Astrocyte of the spinal cord (primary cell): ENCODE measurements at places on chromosomes 2 and 18.

DNA sequence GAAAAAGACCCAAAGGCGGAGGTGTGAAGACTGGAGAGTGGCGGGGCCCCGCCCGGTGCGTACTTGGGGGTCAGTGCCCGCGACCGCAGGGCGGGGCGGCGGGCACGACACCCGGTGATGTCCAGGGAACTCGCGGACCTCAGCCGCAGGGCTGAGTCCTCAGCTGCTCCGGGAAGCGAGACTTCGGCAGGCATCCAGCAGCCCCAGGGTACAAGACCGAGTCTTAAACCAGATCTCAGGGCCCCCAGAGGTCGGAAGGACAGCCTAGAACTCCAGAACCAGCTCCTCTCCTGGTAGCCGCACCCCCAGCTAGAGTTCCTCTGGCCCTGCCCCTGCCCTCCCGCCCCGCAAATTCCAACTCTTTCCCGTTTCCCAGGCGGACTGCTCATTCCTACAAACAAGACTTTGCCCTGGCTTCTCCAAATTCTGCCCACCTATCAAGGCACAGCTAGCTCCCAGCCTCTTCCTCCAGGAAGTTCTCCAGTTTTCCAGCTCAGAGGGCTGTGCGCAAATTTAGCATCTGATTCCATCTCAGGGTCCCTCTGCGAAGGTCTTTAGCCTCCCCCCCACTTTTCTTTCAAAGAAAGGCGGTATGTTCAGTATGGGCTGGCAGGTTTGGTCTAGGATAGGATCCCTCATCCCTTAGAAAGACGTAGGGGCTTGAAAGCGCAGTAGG lies 26.0 kb upstream of the NOTO start:
- DNase-seq = no peak

DNA sequence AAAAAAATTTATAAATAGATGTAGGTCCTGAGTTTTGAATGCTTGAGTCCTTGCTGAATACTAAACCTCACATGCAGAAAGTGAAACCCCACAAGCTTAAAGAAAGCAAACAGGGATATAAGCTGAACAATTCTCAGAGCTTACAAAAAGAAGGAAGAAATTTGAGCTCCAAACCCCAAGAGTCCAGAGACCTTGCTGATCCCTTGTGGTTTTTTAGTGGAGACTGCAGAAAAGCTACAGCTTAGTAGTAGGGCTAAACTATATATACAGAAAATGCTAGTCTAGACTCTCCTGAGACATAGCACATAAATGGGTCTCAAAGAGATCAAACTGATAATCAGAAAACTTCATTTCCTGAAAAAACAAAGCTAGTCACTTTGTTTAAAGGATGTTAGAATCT lies 1548.1 kb upstream of the ZEB2 start:
- peak; percentile 61 for DNase-seq

GRCh38 chr2:240223631-240224030 lies 83.2 kb upstream of the OTOS start:
- DNase-seq = no peak

DNA sequence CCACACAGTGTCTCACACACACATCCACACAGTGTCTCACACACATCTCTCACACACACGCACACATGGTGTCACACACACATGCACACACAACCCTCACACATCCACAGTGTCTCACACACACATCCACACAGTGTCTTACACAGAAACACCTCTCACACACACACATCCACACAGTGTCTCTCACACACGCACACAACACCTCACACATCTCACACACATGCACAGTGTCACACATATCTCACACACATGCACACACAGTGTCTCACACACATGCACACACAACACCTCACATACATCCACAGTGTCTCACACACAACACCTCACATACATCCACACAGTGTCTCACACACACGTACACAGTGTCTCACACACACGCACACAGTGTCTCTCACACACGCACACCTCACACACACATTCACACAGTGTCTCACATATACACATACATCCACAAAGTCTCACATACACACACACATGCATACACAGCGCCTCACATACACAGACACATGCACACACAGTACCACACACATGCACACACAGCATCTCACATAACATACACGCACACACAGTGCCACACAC lies 473.9 kb upstream of the HS6ST1 start:
- DNase-seq = no peak

DNA sequence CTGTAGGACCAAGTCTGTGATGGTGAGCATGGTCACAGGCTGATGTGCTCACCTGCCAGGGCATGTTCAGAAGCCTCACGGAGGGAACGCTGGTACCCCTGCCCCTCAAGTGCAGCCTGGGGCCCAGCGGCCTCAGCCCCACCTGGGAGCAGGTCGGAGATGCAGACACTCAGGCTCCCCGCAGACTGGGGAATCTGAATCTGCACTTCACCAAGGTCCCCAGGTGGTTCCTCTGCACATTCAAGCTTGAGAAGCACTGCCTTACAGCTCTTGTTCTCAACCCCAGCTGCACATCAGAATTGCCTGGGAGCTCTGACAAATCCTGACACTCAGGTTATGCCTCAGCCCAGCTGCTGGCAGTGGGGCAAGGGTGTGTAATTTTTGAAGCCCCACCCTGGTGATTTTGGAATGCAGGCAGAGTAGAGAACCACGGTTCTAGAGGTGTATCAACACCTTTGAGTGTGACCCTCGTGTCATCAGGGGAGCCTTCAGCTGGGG lies 54.8 kb downstream of the CRACDL start:
- DNase-seq = no peak

DNA sequence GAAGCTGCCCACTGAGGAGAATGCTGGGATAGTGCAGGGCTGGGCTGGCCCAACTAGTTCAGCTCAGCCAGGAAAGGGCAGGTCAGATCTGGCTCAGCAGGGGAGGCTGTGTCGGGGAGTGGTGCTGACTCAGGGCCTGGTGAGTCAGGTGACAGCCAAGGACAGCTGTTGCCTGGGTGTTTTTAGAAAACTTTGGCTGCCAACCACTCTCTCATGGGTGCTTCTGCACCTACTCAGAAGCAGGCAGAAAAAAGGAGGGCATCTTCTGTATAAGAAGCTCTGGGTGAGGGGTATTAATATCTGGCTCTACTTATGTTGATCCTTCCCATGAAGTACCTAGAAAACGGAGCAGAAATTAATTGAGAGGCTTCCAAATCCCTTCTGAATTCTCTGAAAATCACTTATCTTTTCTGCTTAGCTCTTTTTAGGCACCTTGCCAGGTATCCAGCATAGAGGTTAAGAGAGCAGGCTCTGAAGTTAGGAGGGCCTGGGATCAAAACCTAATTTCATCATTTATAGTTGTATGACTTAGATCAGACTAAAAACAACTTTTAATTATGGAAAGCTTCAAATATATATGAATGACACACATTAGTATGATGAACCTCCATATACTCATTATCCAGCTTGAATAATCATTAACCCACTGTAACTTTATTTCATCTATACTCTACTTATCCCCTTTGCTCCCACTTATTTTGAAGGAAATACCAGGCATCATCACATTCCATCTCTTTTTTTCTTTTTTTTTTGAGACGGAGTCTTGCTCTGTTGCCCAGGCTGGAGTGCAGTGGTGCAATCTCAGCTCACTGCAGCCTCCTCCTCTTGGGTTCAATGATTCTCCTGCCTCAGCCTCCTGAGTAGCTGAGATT lies 15.5 kb upstream of the RAB10 start:
- peak; percentile 88 for DNase-seq

DNA sequence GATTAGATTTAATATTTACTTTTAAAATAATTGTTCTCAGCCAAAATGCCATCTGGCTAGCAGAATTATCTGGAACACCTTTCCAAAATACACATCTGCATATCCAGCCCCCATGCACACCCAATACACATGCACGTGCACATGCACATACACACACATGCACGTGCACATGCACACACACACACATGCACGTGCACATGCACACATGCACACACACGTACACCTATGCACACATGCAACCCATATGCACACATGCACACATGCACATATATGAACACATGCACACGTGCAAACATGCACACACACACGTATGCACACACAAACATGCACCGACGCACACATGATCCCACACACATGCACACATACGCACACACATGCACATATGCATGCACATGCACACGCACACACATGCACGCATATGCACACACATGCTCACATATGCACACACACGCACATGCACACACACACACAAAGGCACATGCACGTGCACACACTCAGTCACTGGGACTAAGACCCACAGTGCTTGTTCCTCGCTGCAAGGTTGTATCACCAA lies 53.5 kb downstream of the COPS8 start:
- DNase-seq = no peak

- no peak for DNase-seq
These were observed 94.0 kb downstream of the MCFD2 start for GRCh38 chr2:46821600-46821999.

DNA sequence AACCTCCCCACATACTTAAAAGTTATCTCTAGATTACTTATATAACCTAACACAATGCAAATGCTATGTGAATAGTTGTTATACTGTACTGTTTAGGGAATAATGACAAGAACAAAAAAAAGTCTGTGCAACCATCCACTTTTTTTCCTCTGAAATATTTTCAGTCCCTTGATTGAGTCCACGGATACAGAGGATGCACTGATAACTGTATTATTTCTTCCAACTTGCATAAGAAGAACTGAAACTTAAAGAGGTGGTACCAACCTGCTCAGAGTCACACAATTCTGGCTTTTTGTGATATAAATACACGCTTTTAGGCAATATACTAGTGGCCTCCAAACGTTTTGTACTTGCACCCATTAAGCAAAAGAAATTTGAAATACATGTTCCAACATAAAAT lies 1.4 kb downstream of the SMC6 start:
- DNase-seq = no peak

GRCh38 chr2:42796427-42797248 lies 4.3 kb upstream of the HAAO start:
- no peak for DNase-seq

DNA sequence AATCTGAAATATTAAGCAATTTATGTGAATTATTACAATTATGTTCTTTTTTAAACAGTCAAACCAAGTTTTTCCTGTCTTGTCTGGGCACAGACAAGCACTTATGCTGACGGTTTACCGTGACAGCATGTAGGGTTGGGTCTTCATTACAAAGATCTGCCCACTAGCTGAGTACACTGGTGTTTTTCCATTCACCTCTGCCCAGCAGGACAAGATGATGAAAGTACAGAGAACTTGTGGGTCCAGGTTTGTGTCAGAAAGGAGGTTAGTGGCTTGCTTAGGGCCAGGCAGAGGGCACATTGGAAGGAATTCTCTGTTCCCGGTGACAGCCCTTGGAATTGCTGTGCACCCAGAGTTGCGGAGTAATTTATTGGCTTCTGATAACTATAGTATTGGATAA lies 14.0 kb downstream of the NABP1 start:
- DNase-seq = no peak

- DNase-seq = no peak
These were observed 63.2 kb downstream of the DLGAP1 start for GRCh38 chr18:4391859-4392258.

- DNase-seq = no peak
These were observed 388.6 kb downstream of the PARD3B start for GRCh38 chr2:204933735-204934374.

- no peak for DNase-seq
These were observed 61.1 kb upstream of the CXCR4 start for GRCh38 chr2:136178941-136179601.

- no peak for DNase-seq
These were observed 7.7 kb upstream of the GALNT13 start for GRCh38 chr2:153864022-153864421.

DNA sequence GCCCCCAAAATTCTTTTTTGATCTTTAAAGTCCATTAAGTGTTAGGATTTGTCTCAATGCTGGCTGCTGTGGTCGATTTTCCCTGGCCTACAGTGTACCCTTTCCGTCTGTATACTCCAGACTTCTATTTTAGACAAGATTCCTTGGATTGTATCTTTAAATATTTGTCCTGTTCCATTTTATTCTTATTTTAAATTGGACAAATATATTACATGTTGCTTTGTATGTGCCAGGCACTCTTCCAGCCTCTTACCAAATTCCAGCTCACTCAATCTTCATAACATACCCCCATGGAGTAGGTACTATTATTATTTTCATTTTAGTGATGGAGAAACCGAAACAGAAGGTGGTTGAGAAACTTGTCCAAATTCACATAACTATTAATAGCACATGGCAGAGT lies 58.1 kb downstream of the VWA3B start:
- no peak for DNase-seq

DNA sequence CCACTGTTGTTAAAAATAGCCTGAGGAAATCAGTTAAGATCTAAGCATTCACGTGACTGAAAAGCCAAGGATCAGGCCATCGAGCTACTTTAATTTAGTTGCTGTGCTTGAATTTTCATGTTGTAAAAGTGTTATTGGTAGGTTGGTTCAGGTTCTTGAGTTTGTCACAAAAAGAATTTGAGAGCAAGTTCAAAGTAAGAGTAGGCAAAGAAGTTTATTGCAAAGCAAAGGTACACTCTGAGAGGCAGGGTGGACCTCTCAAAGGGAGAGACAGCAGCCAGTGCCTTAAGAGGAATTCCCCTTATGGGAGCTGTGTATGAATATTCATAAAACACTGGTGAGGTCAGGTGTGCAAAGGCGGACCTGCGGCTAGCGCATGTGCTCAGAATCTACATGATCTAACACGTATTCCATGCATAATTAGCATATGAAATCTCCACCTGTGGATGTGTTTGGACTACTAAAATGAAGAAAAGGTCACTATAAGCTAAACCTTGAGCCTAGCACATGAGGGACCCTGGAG lies 236.5 kb downstream of the NDUFA10 start:
- no peak for DNase-seq

DNA sequence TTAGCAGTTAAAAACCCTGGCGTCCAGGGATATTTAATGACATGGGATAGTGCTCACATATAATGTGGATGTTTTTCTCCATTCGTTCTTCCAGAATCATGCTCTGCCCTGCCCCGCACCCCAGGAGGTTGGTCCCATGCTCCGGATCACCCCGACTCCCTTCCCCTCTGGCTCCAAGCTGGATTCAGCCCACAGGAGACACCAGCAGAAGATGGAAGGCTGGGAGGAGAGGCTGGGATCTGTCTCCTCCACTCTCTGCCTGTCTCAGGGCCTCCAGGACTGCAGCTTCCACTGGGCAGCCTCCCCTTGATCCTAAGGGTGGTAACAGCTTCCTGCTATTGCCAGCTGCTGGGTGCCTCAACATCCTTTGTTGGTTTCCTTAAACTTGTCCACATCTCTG lies 24.5 kb downstream of the TMEM177 start:
- DNase-seq = no peak

DNA sequence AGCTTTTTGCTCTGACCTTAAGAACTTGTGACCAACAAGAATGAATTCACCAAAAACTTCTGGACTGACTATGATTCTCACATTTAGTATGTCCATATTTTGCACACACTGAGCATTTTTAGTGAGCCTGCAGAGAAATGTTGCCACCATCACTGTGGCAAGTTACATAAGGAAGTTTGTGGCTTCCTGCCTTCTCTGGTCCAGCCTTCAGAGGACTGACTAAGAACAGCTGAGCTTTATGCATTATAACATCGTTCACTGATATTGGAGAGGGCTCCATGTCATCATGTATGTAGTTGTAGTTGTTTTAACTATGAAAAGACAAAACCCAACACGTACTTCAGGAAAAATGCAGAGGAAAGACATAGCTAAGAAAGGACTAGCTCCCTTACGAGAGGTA lies 218.0 kb upstream of the CRIM1 start:
- DNase-seq = no peak
